ENCODE measurements at places on chromosomes 4 and X. TPM values are rescaled to one million over a fixed set of nuclear protein-coding genes. Genes with fewer than 3 reads are reported as not detected.

DNA sequence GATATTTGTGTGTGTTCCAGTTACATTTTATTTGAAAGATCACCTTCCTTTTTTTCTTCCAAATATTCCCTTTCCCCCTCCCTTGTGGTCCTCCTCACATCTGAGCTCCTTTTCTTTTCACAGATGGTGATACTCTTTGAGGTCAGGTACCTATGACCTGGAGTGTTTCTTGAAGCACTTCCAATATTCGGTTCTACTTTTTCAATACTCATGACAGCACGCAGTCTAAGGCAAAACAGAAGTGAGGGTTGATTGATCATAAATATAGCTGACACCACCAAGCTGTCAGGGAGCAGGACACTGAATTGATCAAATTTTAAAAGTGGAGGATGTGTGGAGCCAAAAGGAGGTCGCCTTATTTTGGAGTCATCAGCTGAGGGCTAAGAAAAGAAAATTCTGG lies 334.4 kb upstream of the MAGEB2 start:
- no peaks in the 10 kb centered on the region for H3K36me3 ChIP-seq
- no peaks in the 10 kb centered on the region for H3K4me1 ChIP-seq
- no peak for DNase-seq
- no peak overlapping the region for H3K4me3 ChIP-seq
- H3K27ac ChIP-seq, result no peak overlapping the region
- no peaks in the 10 kb centered on the region for H3K27me3 ChIP-seq

GRCh38 chr4:172998527-172999469 lies 169.8 kb upstream of the GALNT7 start:
- H3K27ac ChIP-seq, result no peak overlapping the region
- no peaks in the 10 kb centered on the region for H3K36me3 ChIP-seq
- peaks cover 18% of the 10 kb centered on the region for H3K27me3 ChIP-seq
- H3K4me1 ChIP-seq, result no peaks in the 10 kb centered on the region
- no peak for DNase-seq

GRCh38 chr4:30525662-30526315 lies 194.4 kb upstream of the PCDH7 start:
- no peaks in the 10 kb centered on the region for H3K4me1 ChIP-seq
- no peaks in the 10 kb centered on the region for H3K27me3 ChIP-seq
- H3K27ac ChIP-seq, result no peak overlapping the region
- no peak overlapping the region for H3K4me3 ChIP-seq

DNA sequence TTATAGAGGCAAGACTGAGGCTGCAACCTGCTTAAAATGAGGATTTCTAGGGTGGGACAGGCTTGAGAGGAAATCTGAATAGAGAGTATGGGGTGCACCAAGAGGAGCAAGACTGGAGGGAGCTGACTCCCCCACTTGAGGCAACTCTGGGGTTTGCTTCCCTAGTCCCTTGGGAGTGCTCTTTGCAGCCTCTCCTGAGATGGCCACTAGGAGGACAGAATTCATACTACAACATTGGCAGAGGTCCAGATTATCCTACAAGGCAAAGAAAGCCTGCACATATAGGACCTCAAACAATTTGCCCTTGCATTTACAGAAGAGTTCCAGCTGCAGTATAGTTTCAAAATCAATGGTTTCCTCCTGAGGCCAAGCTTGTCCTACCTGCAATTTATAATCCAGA lies 830.9 kb downstream of the TECRL start:
- no peaks in the 10 kb centered on the region for H3K4me1 ChIP-seq
- no peaks in the 10 kb centered on the region for H3K36me3 ChIP-seq
- H3K4me3 ChIP-seq, result no peak overlapping the region
- DNase-seq, result no peak
- no peak overlapping the region for H3K27ac ChIP-seq

PDZD4 gene
- total RNA-seq, result 5.7 TPM

All from activated CD4-positive, alpha-beta memory T cell treated with anti-CD3 and anti-CD28 coated beads for 36 hours (primary cell).